ENCODE measurements at places on chromosomes 5 and 9. TPM values are rescaled to one million over a fixed set of nuclear protein-coding genes. Genes with fewer than 3 reads are reported as not detected.

DNA sequence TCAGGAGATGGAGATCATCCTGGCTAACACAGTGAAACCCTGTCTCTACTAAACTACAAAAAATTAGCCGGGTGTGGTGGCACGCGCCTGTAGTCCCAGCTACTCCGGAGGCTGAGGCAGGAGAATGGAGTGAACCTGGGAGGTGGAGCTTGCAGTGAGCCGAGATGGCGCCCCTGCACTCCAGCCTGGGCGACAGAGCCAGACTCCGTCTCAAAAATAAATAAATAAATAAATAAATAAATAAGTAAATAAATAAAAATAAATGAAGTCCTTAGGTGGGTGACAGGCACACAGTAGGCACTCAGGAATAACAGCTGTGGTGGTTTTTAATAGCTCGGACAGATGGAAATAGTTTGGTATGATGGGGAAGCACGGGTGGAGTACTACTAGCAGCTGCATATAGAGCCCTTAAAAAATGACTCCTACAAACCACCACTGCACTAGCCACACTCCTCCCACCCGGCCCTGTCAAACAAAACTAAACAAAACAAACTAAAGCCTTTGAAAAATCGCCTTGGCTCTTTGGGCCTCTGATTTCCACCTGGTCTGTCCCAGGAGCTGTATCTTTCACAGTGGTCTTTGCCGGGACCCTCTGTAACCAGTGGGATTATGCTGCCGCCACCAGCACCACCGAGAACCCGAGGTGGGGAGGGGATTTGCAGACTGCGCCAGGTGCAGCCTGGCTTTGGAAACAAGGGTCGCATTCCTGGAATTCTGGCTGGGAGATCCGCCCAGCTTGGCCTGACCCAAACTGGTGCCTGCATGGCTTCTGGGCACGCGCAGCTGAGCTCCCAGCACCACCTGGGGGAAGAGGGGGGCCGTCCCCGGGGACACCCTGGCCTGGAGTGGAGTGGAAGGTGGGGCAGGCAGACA, 5.1 kb upstream of the WDR5 start:
- ATAC-seq: peak; percentile 62

DNA sequence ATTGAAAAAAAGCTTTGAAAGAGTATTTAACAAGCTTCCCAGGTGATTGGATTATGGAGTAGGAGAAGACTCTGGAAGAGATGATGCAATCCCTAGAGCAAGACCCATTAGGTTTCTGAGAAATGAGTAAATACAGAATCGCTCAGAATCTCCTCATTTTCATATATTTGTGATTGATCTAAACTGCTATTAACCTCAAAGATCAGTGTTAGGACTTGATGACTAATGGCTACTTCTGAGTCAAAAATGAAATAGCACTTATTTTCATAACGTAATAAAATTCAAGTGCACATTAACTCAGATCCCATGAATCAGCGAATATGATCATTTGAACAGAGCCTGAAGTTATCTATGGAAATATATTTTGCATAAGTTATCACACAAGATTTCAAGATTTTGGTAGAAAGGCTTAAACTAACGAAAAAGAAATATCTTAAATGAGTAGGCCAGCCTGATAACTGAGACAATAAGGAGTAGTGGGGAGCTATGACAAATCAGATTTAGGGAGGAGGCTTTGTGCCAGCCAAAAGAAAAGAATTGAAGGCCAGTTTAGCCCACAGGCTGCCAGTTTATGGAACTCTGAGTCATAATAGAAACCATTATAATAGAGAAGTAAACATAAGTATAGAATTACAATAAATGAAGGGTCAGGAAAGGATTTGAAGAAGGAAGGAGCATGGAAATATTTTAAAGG, 106.7 kb upstream of the OSMR start:
- no peak for ATAC-seq

GRCh38 chr9:127033061-127033460, 89.4 kb downstream of the ANGPTL2 start:
- no peak for ATAC-seq

Gene PTGDS
- 18.4 TPM for total RNA-seq

DNA sequence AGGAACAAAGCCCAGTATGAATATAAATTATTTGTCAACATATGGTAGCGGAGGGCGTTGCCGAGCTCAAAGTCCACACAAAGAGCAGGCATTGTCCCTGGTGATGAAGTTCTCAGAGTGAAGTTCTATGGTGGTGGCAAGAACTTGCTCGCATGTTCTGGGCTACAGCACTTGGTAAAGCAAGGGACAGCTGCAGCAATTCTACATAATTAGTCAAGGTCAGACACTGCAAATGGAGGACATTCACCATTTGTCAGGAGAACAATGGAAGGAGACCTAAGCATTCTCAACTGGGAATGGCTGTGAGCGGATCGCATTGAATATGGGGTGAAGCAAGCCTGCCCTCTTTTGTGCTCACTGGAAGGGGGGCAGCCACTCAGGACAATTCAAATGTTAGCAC, 503.8 kb upstream of the ADAMTS16 start:
- ATAC-seq: no peak

Gene HTR1A
- total RNA-seq: not detected

- peak; percentile 65 for ATAC-seq
These were observed 18.6 kb upstream of the MOB3B start for GRCh38 chr9:27548055-27548741.

DNA sequence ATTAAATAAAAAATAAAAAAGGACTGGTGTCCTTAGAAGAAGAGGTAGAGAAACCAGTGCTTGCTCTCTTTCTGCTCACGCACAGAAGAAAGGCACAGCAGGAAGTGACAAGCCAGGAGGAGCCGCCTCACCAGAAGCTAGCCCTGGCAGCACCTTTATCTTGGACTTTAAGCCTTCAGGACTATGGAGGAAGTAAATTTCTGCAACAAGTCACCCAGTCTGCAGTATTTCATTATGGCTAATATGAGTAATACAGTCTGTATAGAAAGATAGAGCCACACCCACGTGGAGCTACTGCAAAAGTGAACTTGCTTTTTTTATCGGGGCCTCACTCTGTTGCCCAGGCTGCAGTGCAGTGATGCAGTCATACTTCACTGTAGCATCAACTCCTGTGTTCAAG, 68.4 kb downstream of the PDZD2 start:
- ATAC-seq: peak; percentile 92

GRCh38 chr9:126558051-126558665, 55.6 kb upstream of the LMX1B start:
- ATAC-seq: peak; percentile 88

DNA sequence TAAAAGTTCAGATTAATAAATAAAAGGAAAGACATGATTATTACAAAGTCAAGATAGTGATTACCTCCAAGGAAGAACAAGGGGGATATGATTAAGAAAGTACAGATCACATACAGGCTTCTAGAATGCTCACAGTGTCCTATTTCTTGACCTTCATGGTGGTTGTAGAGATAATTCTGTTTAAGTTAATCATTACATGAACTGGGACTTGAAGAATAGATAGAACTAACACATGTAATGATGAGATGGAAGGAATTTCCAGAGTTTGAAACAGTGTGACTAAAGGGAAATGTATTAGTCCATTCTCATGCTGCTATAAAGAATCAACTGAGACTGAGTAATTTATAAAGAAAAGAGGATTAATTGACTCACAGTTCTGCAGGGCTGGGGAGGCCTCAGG, 72.7 kb downstream of the LURAP1L start:
- ATAC-seq: no peak

Gene POU5F2
- total RNA-seq: 0.80 TPM

All from esophagus mucosa (tissue), 1 donor.